ENCODE measurements at places on chromosomes 1 and 21. TPM values are rescaled to one million over a fixed set of nuclear protein-coding genes. Genes with fewer than 3 reads are reported as not detected.

CORT gene
- 0.15 TPM for total RNA-seq

FMO1 gene
- not detected for total RNA-seq

PLA2G2D gene
- total RNA-seq: not detected

GJA9 gene
- total RNA-seq: not detected

HMGCS2 gene
- total RNA-seq: not detected

RAB7B gene
- 1.8 TPM for total RNA-seq

NBPF20 gene
- 3.0 TPM for total RNA-seq

RHBDL2 gene
- total RNA-seq: 2.6 TPM

COA6 gene
- total RNA-seq: 84.7 TPM

OR2T33 gene
- total RNA-seq: not detected

PIGR gene
- not detected for total RNA-seq

FCRL2 gene
- not detected for total RNA-seq

NBPF4 gene
- 0.18 TPM for total RNA-seq

SLFNL1 gene
- total RNA-seq: 0.09 TPM

ENAH gene
- 77.0 TPM for total RNA-seq

FCRL4 gene
- total RNA-seq: not detected

LAD1 gene
- 0.56 TPM for total RNA-seq

TFF3 gene
- not detected for total RNA-seq

INSRR gene
- total RNA-seq: not detected

TMEM82 gene
- total RNA-seq: not detected

TRIM67 gene
- total RNA-seq: 0.25 TPM

CERS2 gene
- total RNA-seq: 260 TPM

ASH1L gene
- total RNA-seq: 8.4 TPM

PRRX1 gene
- total RNA-seq: not detected

MYOG gene
- not detected for total RNA-seq

LCE1F gene
- not detected for total RNA-seq

RNU1-2 gene
- 11.7 TPM for total RNA-seq

ERG gene
- not detected for total RNA-seq

FBXO42 gene
- 8.8 TPM for total RNA-seq

HPDL gene
- total RNA-seq: 5.0 TPM

MCOLN2 gene
- 2.8 TPM for total RNA-seq

ZBED6 gene
- 3.6 TPM for total RNA-seq

LEPR gene
- total RNA-seq: 2.8 TPM

MRPS15 gene
- 81.7 TPM for total RNA-seq

SESN2 gene
- total RNA-seq: 8.1 TPM

FMOD gene
- total RNA-seq: not detected

MTARC1 gene
- 9.7 TPM for total RNA-seq

CADM3 gene
- total RNA-seq: 0.24 TPM

CNR2 gene
- total RNA-seq: not detected

PTPN22 gene
- total RNA-seq: not detected

EPHA8 gene
- 0.04 TPM for total RNA-seq

DYNLT5 gene
- total RNA-seq: not detected

GPR61 gene
- not detected for total RNA-seq

TMEM59 gene
- total RNA-seq: 124 TPM

FRRS1 gene
- total RNA-seq: 1.8 TPM

ANKRD65 gene
- total RNA-seq: 0.04 TPM

TMIGD3 gene
- not detected for total RNA-seq

ANXA9 gene
- 0.80 TPM for total RNA-seq

CASQ2 gene
- not detected for total RNA-seq

CD5L gene
- total RNA-seq: not detected

DIRAS3 gene
- 1.4 TPM for total RNA-seq

LAX1 gene
- not detected for total RNA-seq

OR2G6 gene
- not detected for total RNA-seq

ADGRB2 gene
- 7.5 TPM for total RNA-seq

TNFSF4 gene
- not detected for total RNA-seq

NOS1AP gene
- 0.51 TPM for total RNA-seq

KRTAP21-2 gene
- total RNA-seq: not detected

ASCL5 gene
- not detected for total RNA-seq
